ENCODE measurements at places on chromosomes 2 and 18.

DNA sequence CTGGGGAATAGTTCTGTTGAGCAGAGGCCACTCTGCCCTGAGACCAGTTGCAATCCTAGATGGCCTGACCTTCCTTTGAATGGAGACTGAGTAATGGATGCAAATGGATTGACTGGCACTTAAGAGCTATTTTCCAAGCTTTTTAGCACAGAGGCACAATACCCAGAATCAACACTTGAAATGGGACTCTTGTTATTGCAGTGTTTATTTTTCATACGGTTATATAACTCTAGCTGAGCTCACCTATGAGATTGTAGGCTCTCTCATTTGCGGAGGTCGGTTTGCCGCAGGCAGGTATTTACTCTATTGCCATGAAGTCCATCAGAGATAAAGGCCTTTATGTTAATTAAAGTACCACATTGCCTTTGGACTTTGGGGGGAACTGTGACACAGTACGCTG, 422.3 kb upstream of the CELF4 start:
- DNase-seq, result no peak

- DNase-seq, result no peak
Measured at GRCh38 chr18:9516437-9517064, 41.2 kb downstream of the RALBP1 start.

DNA sequence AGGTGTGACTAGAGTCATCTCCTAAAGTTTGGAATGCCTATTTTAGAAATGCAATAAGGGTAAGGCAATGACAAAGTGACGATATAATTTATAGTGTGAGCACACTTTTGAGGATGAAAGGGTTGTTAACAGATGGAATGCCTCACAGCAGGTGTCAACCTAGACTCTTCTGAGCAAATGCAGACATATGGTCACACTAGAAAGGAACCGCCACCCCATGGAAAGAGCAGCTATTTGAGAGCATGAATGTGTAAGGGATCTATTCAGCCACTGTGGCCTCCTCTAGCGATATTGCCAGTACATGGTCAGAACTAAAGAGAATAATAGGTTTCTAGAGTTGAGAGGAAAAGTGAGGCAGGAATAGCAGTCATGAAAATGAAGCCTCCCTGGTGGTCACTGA, 18.5 kb downstream of the DSG2 start:
- DNase-seq, result no peak

DNA sequence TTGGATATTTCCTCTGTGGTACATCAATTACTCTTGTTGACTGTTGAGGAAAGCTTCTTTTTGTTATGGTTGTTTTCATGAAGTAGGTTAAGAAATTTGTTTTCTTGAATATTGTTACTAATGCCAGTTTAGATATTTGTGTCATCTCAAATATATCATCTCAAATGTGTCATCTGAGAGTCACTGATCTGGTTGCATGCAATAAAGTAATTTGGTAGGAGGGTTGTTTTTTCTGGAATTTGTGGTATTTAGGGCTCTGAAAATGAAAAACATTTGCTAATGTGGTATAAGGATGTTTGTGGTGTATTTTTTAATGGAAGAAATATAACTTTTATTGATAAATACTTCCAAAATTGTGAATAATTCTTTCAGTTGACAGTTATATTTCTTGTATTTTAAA, 117.7 kb downstream of the GREB1L start:
- no peak for DNase-seq

- no peak for DNase-seq
Measured at GRCh38 chr2:100418406-100418962, 1.0 kb upstream of the CHST10 start.

GRCh38 chr2:3222636-3223035, 155.0 kb downstream of the EIPR1 start:
- DNase-seq, result peak; percentile 59

DNA sequence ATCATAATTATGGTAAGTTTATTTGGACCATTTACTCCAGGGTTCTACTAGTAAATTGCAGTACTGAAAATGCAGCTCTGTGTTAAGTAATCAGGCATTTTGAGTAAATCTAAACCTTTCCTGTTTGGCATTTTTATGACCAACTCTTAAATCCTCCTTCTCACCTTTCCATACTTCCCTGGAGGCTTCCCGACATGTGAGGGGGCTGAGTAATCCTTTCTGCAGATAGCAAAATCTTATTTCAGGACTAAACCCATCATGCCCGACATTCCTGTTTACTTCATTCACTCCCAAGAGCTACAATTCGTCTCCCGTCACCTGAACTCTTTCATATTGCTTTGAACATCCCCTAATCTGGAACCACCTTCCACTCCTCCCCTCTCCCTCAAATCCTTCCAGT, 296.6 kb downstream of the IKZF2 start:
- no peak for DNase-seq

- no peak for DNase-seq
Measured at GRCh38 chr2:5360081-5360480, 332.1 kb upstream of the SOX11 start.

GRCh38 chr2:205852457-205852856, 170.2 kb downstream of the NRP2 start:
- DNase-seq, result no peak

DNA sequence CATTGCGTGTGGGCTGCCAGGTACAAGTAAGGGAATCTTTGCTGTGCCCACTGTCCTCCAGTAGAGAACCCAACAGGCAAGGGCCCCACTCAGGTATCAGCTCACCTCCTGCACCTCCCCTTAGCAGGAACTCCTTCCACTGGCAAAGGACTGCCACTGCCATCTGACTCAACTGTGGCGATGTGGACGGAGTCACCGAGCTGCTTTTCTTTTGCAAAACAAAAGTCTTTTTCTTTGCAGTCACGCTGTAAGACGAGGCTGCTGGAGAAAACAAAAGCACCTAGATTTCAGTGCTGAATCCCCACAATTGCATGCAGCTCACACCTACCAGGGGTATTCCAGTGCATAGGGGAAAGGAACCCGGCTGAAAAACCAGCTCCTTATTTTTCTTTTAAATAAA, 7.9 kb downstream of the MTERF4 start:
- no peak for DNase-seq

- no peak for DNase-seq
Measured at GRCh38 chr2:102042196-102043081, 50.7 kb downstream of the IL1R2 start.

GRCh38 chr2:5479265-5479928, 212.8 kb upstream of the SOX11 start:
- DNase-seq, result no peak

DNA sequence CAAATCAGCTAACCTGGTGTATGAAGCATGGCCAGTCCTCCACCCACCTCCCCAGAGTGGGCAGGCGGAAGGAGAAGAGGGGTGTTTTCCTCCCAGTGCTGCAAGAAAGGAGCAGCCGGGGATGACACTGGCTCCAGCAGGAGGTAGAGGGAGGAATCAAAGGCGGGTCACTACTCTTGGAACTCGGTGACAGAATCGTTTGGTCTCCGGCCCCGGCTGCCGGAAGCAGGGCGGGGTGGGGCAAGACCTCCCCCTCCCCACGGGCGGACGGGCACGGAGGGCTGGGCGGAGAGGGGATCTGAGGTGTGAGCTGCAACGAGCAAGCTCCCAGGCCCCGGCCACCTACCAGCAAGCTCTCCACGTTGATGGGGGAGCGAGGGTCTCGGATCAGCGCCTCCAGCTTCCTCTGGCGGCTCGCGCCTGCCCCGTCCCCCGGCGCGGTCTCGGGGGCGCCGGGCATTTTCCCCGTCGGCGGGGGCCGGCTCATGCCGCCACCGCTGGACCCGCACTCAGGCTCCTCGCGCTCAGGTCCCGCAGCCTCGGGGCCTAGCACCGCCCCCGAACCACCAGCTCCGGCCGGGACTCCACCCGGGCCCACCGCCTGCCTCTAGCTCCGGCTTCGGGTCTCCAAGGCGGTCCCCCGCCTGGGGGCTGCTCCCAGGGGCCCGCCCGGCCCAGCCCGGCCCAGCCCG, 640 bp downstream of the ROCK2 start:
- peak; percentile 1 for DNase-seq

DNA sequence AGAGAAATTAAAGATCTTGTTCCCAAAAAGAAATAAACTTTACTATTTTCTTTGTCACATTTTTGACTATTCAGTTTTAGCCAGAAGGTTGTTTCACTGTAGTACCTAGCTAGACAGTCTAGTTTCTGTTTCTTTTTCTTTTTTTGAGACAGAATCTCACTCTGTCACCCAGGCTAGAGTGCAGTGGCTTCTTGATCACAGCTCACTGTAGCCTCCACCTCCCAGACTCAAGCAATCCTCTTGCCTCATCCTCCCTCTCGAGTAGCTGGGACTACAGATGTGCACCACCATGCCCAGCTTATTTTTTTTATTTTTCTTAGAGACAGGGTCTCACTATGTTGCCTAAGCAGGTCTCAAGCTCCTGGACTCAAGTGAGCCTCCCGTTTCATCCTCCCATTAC, 2.2 kb downstream of the RBM45 start:
- DNase-seq, result no peak

GRCh38 chr2:188495969-188496431, 204.3 kb downstream of the GULP1 start:
- DNase-seq, result no peak

DNA sequence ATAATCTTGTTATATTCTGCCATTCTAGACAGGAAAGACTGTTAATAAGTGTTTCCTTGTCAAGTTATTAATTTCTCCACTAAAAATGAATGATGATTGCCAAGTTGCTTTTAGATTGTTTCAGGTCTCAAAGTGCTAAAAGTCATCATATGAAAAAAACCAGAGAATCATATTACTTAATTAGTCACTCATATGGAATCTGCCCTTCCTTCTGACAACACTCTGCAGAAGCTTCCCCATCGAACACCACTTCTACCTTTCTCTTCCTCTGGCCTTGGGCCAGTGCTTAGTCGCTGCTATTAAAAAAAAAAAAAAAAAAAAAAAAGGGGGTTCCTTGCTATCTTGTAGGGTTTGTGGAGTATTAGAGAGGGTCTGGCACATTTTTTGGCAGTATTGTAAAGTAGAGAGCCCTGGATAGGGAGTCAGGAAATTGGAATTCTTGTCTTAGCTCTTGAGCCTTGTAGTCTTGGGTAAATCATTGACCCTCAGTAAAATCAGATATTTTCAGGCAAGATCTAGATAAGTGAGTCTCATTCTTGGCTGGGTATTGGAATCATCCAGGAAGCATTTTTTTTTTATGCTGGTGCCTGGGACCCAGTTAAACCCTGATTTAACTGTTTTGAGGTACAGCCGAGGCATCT, 141.7 kb upstream of the CCDC68 start:
- DNase-seq, result no peak

DNA sequence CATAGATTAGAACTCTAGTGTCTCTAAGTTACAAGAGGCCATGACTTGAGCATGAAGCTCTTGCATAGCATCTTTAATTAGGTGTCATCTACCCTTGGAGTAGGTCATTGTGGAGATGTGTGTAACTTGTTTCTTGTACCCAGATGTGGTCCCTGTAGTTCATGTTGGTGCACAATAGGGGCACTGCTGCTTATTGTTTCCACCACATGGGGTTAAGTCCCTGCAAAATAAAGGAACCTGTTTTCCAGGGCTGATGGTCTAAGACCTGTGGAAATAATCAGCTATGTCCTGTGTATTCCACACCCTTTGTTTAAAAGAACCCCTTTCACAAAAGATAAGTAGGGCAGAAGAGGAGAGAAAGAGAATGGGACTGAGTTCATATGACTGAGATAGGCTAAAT, 28.6 kb downstream of the ASXL3 start:
- no peak for DNase-seq

DNA sequence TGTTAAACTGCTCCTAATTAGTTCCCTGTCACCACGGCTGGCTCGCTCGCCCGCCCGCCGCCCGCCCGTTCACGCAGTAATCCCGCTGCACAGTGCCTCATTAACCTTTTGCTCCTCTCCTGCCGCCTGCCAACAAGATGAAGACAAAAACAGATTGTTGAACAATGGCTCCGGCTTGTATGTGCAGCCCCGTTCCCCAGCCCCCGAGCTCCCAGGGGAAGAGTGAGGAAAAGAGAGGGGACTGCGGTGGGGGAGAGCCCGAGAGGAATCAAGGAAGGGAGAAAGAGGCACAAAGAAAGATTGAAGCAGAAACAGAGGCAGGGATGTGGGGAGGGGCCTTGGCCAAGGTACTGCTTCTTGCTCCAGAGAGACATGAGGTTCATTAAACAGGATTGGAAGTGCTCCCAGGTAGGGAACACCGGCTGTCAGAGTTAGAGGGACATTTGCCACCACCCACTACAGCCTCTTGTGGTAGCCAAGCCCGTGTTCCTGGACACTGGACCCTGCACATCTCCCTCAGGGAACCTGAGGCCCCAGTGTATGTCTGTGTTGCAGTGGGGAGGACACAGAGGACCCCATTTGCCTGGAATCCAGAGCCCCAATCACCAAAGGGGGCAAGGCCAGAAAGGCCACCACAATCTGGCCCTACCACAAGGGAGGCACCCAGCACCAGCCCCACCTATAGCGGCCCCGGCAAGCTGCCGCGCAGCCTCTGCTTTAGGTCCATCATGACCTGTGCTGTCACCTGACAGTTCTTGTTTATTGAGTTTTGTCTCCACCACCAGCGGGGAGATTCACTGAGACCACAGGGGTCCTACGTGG, 38.1 kb downstream of the EMX1 start:
- DNase-seq, result no peak

- no peak for DNase-seq
Measured at GRCh38 chr2:170883683-170884082, 45.4 kb upstream of the GORASP2 start.

DNA sequence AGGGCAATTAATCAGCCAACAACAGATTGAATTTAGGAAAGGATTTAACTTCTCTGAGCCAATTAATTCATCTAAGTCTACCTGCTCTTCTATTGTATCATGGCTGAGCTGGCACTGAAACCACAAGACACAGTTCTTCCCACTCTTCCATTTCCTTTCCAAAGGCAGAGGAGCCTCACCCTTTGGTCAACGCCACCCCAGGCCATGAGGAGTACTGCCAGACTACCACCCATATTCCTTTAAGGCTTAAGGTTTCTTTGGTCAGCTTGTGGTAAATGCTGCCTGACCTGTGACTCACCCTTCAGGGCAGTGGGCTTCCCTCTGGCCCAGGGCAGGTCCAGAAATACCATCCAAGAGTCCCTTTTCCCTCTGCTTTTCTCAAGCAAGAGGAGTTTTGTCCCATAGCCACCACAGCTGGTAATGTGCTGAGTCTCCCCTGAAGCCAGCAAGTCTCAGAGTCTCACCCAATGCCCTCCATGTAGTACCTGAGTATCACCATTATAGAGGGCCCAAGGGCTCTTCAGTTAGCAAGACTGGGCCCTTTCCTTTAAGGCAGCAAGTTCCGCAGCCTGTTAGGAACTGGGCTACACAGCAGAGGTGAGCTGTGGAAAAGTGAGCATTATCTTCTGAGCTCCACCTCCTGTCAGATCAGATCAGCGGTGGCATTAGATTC, 900.5 kb upstream of the CRIM1 start:
- no peak for DNase-seq

Data from T-helper 22 cell (primary cell).